ENCODE measurements at places on chromosomes 4 and X. TPM values are rescaled to one million over a fixed set of nuclear protein-coding genes. Genes with fewer than 3 reads are reported as not detected.

HTT-AS gene
- not detected for total RNA-seq

CENPVL1 gene
- not detected for total RNA-seq

HS6ST2 gene
- not detected for total RNA-seq

TCEAL7 gene
- not detected for total RNA-seq

CFAP99 gene
- 0.11 TPM for total RNA-seq

GTPBP6 gene
- 64.5 TPM for total RNA-seq

AMBN gene
- not detected for total RNA-seq

GAGE12J gene
- total RNA-seq, result not detected

DCTD gene
- 69.9 TPM for total RNA-seq

NKRF gene
- total RNA-seq, result 14.3 TPM

CXCL9 gene
- 0.20 TPM for total RNA-seq

TCEAL3 gene
- 6.1 TPM for total RNA-seq

- no peaks in the 10 kb centered on the region for H3K27me3 ChIP-seq
- no peaks in the 10 kb centered on the region for H3K36me3 ChIP-seq
- no peak overlapping the region for H3K27ac ChIP-seq
- no peak for DNase-seq
- no peak overlapping the region for H3K4me3 ChIP-seq
Measured at GRCh38 chr4:145406970-145407369, 74.7 kb upstream of the SMAD1 start.

DNA sequence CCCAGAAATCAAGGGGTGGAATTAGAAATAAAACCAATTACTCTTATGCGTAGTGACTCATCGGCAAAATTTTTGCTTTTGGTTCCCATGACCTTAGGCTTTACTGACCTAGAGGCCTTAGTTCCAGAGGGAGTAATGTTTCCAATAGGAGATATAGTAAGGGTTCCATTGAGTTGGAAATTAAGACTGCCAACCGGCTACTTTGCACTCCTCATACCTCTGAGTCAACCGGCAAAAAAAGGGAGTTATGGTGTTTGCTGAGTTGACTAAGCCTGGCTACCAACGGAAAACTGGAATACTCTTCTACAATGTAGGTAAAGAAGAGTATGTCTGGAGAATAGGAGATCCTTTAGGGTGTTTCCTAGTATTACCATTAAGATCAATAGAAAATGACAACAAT, 919.8 kb downstream of the CENPC start:
- DNase-seq, result no peak
- no peak overlapping the region for H3K27ac ChIP-seq
- no peaks in the 10 kb centered on the region for H3K4me1 ChIP-seq
- no peaks in the 10 kb centered on the region for H3K36me3 ChIP-seq
- H3K4me3 ChIP-seq, result no peak overlapping the region

- no peak for DNase-seq
- no peaks in the 10 kb centered on the region for H3K4me1 ChIP-seq
- no peaks in the 10 kb centered on the region for H3K27me3 ChIP-seq
- H3K27ac ChIP-seq, result no peak overlapping the region
Measured at GRCh38 chr4:57553728-57554127, 443.5 kb upstream of the IGFBP7 start.

DNA sequence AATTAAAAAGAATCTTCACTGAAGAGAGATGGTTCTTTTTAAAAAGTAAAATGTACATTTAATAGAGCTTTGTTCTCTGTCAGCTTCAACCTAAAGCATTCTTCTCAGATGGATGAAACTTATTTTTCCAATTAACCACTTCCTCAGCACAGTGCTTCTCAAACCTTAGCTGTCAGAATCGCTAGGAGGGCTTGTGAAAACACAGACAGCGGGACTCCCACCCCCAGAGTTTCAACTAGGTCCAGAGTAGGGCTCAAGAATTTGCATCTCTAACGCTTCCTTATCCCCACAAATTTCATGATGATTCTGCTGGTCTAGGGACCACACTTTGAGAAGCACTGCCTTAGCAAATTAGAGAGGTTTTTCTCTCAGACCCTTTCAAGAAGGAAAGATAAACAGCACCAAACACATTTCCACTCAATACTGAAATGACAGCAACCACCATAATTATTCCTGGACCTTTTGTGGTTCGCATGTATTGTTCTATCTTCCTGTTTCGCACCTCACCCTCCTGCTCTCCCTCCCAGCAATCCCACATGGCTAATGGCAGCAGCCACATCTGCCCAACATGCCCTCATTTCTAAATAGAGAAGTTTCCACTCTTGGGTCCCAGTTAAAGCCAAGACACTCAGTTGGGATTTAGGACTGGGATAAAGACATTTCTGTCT, 73.2 kb downstream of the ZNF827 start:
- H3K36me3 ChIP-seq, result peaks cover 3% of the 10 kb centered on the region
- peaks cover 9% of the 10 kb centered on the region for H3K4me1 ChIP-seq
- H3K27ac ChIP-seq, result no peak overlapping the region
- H3K27me3 ChIP-seq, result no peaks in the 10 kb centered on the region

- H3K27me3 ChIP-seq, result peaks cover 2% of the 10 kb centered on the region
- no peak overlapping the region for H3K4me3 ChIP-seq
Measured at GRCh38 chr4:38781854-38782261, 932 bp downstream of the TLR10 start.

GRCh38 chr4:137238456-137239162, 293.7 kb downstream of the PCDH18 start:
- no peak overlapping the region for H3K4me3 ChIP-seq
- H3K27me3 ChIP-seq, result no peaks in the 10 kb centered on the region
- no peaks in the 10 kb centered on the region for H3K36me3 ChIP-seq
- no peak for DNase-seq
- H3K4me1 ChIP-seq, result no peaks in the 10 kb centered on the region

DNA sequence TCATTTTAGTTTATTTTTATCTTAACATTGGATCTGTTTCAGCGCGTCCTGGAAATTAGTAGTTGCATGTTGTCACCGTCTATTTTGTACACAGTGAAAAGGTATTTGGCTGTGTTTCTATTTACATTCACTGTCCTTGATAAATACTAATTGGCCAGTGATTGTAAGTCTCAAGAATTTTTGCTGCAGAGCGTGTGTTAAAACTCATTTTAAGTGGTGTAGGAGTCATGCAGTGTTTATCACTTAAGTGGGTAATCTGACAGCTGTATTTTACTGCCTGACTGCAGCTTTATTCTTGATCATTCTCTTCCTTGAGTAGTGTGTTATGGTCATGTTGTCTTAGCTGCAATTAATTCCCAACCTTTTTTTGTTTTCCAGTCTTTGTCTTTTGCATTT, 9.8 kb downstream of the GUCY1A1 start:
- no peak overlapping the region for H3K4me3 ChIP-seq
- peaks cover 28% of the 10 kb centered on the region for H3K27me3 ChIP-seq
- H3K36me3 ChIP-seq, result no peaks in the 10 kb centered on the region
- no peaks in the 10 kb centered on the region for H3K4me1 ChIP-seq
- no peak overlapping the region for H3K27ac ChIP-seq

- peaks cover 11% of the 10 kb centered on the region for H3K27me3 ChIP-seq
- no peaks in the 10 kb centered on the region for H3K36me3 ChIP-seq
- no peak for DNase-seq
Measured at GRCh38 chrX:70618467-70618866, 173.8 kb downstream of the DLG3 start.

GRCh38 chrX:19512961-19513360, 2.3 kb downstream of the MAP3K15 start:
- H3K4me1 ChIP-seq, result peaks cover 4% of the 10 kb centered on the region
- H3K36me3 ChIP-seq, result no peaks in the 10 kb centered on the region
- no peak overlapping the region for H3K4me3 ChIP-seq
- DNase-seq, result no peak
- no peak overlapping the region for H3K27ac ChIP-seq

GRCh38 chrX:42869011-42869410, 91.0 kb upstream of the PPP1R2C start:
- H3K27me3 ChIP-seq, result no peaks in the 10 kb centered on the region
- peaks cover 1% of the 10 kb centered on the region for H3K36me3 ChIP-seq
- peaks cover 5% of the 10 kb centered on the region for H3K4me1 ChIP-seq
- H3K4me3 ChIP-seq, result no peak overlapping the region

DNA sequence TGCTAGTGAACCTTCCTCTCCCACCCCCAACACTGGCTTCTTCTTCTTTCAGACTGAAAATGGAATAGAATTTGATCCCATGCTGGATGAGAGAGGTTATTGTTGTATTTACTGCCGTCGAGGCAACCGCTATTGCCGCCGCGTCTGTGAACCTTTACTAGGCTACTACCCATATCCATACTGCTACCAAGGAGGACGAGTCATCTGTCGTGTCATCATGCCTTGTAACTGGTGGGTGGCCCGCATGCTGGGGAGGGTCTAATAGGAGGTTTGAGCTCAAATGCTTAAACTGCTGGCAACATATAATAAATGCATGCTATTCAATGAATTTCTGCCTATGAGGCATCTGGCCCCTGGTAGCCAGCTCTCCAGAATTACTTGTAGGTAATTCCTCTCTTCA, 14.7 kb downstream of the TNMD start:
- no peak for DNase-seq
- peaks cover 4% of the 10 kb centered on the region for H3K27me3 ChIP-seq
- no peaks in the 10 kb centered on the region for H3K4me1 ChIP-seq
- no peaks in the 10 kb centered on the region for H3K36me3 ChIP-seq

DNA sequence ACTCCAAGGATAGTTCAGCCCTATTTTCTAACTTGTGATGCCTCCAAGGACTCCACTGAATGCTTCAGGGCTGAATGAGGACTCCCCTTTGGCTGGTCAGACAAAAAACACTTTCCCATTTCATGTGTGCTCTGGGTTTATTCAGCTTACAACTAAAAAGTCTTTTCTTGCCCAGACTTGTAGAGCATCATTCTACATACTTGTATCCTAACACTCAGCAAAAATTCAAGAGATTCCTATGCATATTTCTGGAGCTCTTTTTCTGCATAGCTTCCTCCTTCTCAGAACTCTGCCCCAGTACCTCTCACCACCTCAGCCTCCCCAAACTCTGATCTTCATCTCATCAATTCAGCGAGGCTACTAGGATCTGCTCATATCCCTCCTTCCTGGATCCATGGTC, 22.2 kb upstream of the KLF3 start:
- no peak overlapping the region for H3K4me3 ChIP-seq
- DNase-seq, result no peak

- H3K4me1 ChIP-seq, result no peaks in the 10 kb centered on the region
- H3K4me3 ChIP-seq, result no peak overlapping the region
- H3K27ac ChIP-seq, result no peak overlapping the region
- H3K27me3 ChIP-seq, result no peaks in the 10 kb centered on the region
Measured at GRCh38 chr4:157895205-157895604, 277.6 kb downstream of the GASK1B start.

- H3K4me3 ChIP-seq, result no peak overlapping the region
- no peaks in the 10 kb centered on the region for H3K4me1 ChIP-seq
- no peaks in the 10 kb centered on the region for H3K27me3 ChIP-seq
- H3K27ac ChIP-seq, result no peak overlapping the region
Measured at GRCh38 chrX:28888416-28888815, 301.2 kb downstream of the IL1RAPL1 start.

DNA sequence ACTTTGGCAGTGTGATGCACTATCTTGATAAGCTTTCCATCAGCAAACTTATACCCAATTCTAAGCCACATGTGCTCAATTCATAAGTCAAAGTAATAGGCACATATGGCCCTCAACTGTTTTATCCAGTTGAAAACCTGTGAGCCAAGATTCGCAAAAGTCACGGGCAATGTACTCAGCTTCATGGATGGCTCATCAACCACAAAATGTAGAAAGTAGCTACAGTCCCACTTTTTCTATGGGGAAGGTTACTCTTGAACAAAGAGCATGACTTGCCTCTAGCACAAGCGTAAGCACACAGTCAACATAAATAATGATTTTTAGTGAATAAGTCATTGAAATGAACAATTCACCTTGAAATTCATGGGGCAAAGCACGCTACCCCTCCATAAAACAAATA, 25.1 kb upstream of the DDX53 start:
- no peaks in the 10 kb centered on the region for H3K36me3 ChIP-seq
- no peak overlapping the region for H3K4me3 ChIP-seq
- no peak overlapping the region for H3K27ac ChIP-seq

GRCh38 chr4:25814301-25815136, 48.3 kb downstream of the SEL1L3 start:
- DNase-seq, result no peak
- no peak overlapping the region for H3K27ac ChIP-seq
- peaks cover 16% of the 10 kb centered on the region for H3K36me3 ChIP-seq
- H3K27me3 ChIP-seq, result no peaks in the 10 kb centered on the region
- no peak overlapping the region for H3K4me3 ChIP-seq
- no peaks in the 10 kb centered on the region for H3K4me1 ChIP-seq

- H3K36me3 ChIP-seq, result no peaks in the 10 kb centered on the region
- H3K27me3 ChIP-seq, result peaks cover 18% of the 10 kb centered on the region
- DNase-seq, result no peak
- H3K27ac ChIP-seq, result no peak overlapping the region
- H3K4me3 ChIP-seq, result no peak overlapping the region
Measured at GRCh38 chr4:153062652-153063168, 126.6 kb downstream of the FHDC1 start.

DNA sequence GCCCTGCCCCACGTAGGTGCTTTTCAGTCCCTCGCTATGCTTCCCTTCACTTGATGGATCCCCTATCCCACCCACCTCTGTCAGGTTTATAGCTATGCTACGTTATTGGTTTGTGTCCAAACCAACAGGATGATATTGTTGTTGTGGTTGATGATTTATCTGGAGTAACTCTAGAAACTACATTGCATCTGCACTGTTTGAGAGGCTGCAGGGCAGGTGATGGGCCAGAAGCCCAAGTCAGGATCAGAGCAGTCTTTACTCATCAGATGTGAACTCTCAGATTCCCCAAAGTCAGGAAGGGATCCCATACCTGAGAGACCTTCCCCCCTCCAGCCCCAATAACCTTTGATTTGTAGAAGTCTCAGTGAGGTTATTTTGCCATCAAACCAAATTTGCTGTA, 34.7 kb downstream of the ARX start:
- no peaks in the 10 kb centered on the region for H3K4me1 ChIP-seq
- no peak overlapping the region for H3K27ac ChIP-seq
- DNase-seq, result no peak
- H3K4me3 ChIP-seq, result no peak overlapping the region
- no peaks in the 10 kb centered on the region for H3K27me3 ChIP-seq

DNA sequence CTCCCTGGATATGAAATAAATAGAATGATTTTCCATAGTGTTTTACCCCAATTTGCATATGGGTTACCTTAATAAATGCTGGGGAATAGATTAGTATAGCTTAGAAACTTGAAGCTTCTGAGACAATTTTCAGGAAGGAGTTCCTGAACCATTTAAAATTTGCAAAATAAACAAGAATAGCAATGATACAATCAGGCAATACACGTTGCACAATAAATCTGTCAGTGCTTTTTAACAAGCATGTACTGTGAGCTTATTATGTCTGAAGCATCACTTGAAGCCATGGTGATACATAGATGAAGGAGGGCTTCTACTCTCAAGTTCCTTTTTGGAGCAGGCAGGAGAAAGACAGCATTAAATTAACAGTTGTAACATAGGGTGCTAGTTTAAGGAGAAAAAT, 84.2 kb upstream of the WDFY3 start:
- H3K4me3 ChIP-seq, result no peak overlapping the region
- no peak for DNase-seq
- no peaks in the 10 kb centered on the region for H3K36me3 ChIP-seq
- H3K4me1 ChIP-seq, result no peaks in the 10 kb centered on the region

DNA sequence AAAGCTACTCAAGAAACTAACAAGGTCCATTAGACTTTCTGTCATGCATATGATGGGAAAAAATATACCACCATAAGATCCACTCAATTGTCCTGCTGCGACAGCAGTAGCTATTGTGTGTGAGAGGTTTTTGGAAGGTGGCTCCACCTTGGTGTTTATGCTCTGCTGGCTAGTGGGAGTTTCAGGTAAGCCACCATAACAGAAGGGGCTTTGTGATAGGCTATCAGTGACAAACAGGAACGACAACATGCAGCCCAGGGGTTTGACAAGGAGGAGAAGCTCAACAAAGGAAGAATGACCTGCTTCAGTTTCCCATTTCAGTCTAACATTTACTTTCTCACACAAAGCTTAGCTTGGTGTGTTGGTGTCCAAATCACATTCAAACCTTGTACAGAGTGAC, 182.6 kb downstream of the ATOH1 start:
- no peaks in the 10 kb centered on the region for H3K36me3 ChIP-seq
- H3K27me3 ChIP-seq, result no peaks in the 10 kb centered on the region
- DNase-seq, result no peak
- no peak overlapping the region for H3K4me3 ChIP-seq
- H3K27ac ChIP-seq, result no peak overlapping the region

All from activated naive CD8-positive, alpha-beta T cell treated with anti-CD3 and anti-CD28 coated beads, Interleukin-2, amount 10 ng/mL, durations not matched to agents 7 days and 5 days (primary cell).